ENCODE measurements at places on chromosomes 4 and X.

DNA sequence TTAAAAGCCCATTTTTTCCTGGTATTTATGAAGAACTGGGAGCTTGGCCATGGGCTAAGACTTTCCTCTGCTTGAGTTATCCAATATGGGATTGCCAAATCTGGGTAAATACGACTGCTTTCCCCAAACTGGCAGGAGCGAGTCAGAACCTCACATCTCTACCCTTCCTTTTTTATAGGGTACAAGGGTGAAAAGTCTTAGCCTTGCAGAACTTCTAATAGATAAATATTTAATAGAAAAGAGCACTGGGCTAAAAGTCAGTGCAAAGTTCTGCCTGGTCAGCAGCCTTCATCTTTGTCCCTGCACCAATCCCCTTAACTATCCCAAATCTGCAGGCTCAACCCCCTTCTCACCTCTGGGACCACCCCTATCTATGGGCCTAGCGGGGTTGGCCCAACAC, 61.6 kb upstream of the ACSL1 start:
- no peak for DNase-seq

DNA sequence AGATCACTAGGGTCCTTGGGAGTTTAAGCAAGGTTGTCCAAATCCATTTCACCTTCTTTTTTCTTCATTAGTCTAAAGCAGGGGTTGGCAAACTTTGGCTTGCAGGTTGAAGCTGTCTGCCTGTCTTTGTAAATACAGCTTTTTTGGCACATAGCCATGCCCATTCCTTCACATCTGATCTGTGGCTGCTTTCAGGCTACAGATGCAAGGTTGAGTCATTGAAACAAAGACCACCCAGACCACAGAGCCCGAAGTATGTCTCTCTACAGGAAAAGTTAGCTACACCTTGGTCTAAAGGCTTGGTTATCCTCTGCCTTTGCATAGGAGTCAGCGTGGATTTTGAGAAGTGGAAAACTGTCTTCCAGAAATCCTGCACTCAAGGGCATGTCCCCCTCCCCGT, 238.1 kb upstream of the STS start:
- no peak for DNase-seq

DNA sequence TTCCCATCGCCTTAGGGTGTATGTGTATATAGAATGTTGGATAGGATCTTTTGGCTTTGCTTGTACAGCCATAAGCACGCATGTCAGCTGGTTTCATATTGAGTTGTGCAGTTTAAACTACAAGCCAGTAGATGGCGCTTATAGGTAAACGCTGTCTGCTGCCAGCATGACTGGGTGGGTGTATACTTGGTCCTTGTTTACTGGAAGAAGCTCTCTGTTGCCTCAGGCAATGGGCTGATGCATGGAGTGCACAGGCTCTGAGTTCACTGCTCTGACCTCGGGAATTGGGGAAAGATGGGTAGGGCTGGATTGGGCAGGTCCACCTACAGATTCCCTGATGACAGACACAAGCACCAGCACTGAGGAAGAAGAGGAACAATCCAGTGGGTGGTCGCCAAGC, 831.5 kb downstream of the STIM2 start:
- DNase-seq = peak; percentile 38

- DNase-seq = no peak
Observed at GRCh38 chr4:65911720-65912119, 241.4 kb upstream of the EPHA5 start.

DNA sequence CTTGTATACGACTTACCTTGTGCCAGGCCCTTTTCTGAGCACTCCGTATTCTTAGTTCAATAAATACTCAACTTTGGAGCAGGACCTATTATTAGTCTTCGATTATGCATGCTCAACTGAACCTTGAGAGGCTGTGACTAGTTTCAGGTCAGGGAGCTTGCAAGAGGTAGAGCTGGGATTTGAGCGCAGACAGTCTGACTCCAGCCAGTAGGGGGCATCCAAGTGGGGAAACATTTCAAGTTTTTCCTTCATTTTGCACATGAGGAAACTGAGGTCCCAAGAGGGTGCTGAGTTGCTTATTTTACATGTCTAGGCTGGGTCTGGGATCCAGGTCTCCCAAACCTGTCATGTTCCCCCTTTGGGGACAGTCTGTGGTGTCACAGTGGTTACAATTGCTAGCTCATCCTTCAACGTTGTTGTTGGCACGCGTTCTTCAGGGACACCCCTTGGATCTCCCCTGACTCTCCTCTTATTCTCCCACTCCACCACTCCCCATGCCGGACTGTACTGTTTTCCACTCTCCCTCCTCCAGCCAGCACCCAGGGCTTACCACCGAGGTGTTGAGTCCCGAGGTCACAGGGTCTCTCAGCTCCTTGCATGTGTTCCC, 6.7 kb upstream of the PRICKLE3 start:
- DNase-seq = no peak

DNA sequence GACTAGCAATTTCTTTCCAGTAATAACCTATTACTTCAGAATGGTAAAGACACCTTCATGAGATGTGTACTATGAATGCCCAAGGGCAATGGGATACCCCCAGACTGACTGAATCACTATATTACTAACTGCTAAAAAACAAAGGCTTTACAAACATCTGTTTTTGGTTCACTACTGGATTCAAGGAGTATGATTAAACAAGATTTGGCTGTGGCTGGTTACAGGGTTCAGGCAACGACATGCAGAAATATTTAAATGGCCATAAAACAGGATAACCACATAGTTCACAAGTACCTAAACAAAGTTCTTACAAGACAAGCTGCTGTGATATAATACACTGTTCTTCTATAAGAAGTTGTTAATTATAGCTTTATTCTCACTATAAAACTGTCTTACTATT, 128.2 kb downstream of the FRYL start:
- DNase-seq = no peak

DNA sequence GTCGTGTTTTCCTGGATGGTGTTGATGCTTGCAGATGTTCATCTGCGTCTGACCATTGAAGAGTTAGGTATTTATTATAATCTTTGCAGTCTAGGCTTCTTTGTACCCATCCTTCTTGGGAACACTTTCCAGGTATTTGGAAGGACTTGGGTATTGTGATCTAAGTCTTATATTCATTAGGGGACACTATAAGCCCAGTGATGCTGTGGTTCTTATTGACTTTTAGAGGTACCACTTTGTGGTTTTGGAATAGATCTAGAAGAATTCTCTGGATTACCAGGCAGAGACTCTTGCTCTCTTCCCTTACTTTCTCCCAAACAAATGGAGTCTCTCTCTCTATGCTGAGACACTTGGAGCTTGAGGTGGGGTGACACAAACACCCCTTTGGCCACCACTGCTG, 41.6 kb downstream of the AFM start:
- no peak for DNase-seq

GRCh38 chr4:69054578-69055200, 41.6 kb upstream of the UGT2B7 start:
- no peak for DNase-seq

- no peak for DNase-seq
Observed at GRCh38 chr4:17376205-17376604, 135.7 kb downstream of the QDPR start.

- no peak for DNase-seq
Observed at GRCh38 chr4:88759895-88760290, 62.3 kb upstream of the NAP1L5 start.

- peak; percentile 64 for DNase-seq
Observed at GRCh38 chrX:154486396-154487207, at the start of gene UBL4A. Gene UBL4A (minus strand): TSS chrX:154486615. CDS start chrX:154486584, 31 bp downstream.

GRCh38 chr4:3781997-3782930, 16.1 kb downstream of the ADRA2C start:
- DNase-seq = no peak

DNA sequence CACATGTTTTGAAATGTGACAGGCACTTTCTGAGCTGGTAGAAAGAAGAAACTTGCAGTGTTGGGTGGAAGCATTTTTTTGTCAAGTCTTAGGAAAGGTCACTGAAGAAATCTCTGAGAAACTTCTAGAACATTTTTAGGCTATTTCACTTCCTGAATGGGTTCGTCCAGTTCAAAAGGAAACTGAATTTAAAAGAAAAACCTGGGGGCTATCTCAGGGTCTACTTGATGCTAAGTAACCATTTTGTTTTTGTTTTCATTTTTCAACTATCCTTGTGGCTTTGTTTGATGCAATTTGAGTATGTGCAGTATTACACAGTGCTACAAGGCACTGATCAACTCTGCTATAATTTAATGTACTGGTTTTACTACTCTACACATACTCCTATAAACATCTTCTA, 34.0 kb upstream of the AMOT start:
- no peak for DNase-seq

- DNase-seq = no peak
Observed at GRCh38 chr4:16384576-16384975, 158.3 kb upstream of the TAPT1 start.

GRCh38 chr4:10093801-10094552, 22.6 kb downstream of the WDR1 start:
- DNase-seq = no peak

DNA sequence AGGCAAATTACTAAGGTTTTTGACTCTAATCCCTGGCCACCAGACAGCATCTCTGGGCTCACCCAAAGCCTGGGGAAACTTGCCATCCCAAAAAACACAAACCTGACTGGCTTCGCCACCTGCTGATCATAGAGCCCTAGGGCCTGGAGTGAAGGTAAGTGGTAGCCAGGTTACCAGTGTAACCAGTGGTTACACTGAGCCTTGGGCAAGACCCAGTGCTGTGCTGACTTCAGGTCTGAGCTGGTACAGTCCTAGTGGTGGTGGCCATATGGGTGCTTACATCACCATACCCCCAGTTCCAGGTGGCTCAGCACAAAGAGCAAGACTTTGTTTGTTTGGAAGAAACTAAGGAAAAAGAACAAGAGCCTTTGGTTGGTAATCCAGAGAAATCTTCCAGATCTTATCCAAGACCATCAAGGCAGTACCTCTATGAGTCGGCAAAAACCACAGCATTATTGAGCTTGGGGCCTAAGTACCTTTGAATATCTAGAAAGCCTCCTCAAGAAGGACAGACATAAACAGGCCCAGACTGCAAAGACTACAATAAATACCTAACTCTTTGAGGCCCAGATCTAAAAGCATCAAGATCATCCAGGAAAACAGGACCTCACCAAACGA, 13.7 kb downstream of the MED14 start:
- no peak for DNase-seq

DNA sequence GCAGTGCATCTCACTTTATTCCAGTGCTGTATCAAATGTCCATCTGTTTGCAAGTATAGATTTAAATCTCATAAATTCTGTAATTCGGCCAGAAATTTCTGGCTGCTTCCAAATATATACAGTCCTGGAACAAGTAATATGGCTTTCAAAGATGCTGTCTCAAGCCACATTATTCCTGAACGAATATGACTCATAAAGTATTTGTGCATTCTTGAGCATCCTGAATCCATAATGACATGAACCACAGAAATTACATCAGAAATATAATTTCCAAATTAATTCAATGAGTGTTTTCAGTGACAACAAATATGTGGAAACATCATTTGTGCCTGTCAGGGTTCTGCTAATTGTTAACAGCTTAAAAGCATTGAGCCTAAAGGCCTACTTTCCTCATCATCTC, 140.9 kb upstream of the HPGD start:
- no peak for DNase-seq

GRCh38 chr4:1239141-1239949, 9.6 kb downstream of the CTBP1 start:
- DNase-seq = peak; percentile 18

GRCh38 chrX:104195489-104196084, 29.3 kb downstream of the FAM199X start:
- DNase-seq = peak; percentile 15

GRCh38 chr4:173039617-173040577, 128.7 kb upstream of the GALNT7 start:
- peak; percentile 25 for DNase-seq

GRCh38 chrX:16931371-16931770, 15.1 kb upstream of the REPS2 start:
- DNase-seq = no peak

DNA sequence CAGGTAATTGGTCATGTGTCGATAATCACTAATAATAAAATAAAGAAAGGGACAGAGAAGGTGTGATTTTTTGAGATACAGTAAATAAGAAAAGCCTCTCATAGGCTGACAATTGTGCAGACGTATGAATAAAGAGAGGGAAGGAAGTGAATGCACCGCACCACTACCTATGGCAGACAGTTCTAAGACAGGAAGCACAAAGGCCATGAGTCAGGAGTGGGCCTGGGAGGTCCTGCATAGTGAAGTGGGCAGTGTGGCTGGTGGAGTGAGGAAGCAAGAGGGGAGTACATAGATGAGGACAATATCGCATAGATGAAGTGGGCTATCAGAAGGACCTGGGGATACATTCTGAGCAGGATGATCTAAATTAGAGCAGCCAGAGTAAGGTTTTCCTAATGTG, 75.6 kb downstream of the BMP3 start:
- no peak for DNase-seq

GRCh38 chrX:129746557-129747470, 8.0 kb downstream of the XPNPEP2 start:
- no peak for DNase-seq

DNA sequence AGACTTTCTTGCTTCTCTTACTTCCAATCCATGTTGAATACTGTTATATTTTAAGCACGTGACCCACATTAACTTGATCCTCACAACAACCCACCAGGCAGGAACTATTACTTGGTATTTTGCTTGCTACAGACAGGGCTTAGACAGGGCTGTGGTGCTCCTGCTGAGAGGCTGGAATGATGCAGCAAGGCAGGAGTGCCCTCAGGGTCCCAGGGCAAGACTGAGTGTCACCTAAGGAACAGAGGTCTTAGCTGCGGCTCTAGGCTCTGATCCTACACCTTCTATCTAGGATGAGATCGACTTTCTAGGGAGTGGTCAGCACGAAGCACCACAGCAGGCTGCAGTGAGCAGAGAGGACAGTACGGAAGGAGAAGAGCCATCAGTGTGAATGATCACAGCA, 20.0 kb downstream of the TAPT1 start:
- DNase-seq = no peak

GRCh38 chr4:184553891-184554290, 79.5 kb upstream of the IRF2 start:
- no peak for DNase-seq

DNA sequence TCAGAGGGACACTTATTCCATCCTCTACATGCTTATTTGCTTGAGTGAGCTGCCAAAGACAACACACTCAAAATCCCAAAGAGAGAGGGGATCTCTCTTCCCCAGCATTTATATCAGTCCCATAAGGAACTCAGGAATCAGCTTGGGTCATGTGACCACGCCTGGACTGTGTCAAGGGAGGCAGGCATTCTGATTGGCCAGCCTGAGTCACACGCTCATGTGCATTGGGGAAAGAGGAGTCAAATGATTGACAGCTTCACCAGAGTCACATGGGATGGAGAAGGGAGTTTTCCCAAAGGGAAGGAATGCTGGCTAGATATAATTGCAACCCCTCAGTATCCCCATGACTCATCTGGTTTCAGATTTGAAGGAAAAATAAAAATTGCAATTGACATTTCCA, 49.0 kb downstream of the RWDD4 start:
- DNase-seq = no peak

DNA sequence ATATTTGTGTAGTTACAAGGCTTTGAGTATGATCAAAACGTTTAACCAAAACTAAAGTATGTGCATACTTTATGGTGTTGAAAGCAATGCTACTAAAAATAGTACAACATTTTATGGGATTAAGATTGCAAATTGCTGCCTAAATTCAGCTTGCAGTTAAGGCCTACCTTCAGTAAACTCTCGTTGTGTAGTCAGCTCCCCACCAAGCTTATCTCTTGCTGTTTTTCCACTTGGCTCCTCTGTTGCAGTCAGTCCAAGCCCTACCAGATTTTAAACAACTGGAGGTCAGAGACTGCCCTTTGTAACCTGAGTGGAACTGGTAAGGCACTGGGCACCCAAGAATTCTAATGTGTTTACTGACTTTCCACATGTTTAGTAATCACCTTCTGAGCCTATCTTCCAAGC, 25.7 kb downstream of the AFF1 start:
- no peak for DNase-seq

GRCh38 chr4:159206427-159206871, 103.6 kb downstream of the RAPGEF2 start:
- DNase-seq = no peak
